ENCODE measurements at places on chromosomes 2 and 18.

DNA sequence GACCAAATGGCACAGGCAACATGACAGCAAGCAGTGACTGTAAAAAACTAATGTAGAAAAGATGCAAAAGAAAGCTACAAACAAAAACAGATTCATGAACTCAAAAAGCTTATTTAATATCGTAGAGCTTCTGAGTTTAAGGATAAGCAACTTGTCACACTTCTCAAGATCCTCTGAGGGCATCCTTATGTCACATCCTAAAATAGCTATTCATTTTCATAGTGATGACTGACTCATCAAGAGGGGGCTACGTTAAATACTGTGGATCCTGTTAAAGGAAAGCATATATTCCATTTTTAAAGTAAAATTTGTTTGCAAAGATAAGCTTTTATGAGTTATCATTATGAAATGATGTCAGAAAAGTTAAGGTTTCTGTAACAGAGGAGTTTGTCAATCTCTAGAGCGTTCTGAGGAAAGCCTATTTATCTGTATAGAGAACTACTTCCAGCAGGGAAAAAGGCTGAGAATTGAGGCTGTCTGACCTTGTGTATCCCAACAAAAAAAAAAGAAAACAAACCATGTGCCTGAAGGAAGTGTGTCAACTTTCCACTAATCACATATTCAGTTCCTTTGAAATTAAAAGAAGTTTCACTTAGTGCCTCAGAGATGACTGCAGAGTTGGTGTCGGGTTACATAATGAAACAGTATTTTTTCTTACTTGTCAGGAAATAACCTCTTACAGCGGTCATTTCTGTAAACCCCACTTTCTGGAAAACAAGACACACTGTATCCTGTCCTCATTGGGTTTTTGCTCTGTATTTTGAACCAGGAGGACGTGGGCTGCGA is 115.5 kb downstream of the ESCO1 start:
- no peak for DNase-seq

DNA sequence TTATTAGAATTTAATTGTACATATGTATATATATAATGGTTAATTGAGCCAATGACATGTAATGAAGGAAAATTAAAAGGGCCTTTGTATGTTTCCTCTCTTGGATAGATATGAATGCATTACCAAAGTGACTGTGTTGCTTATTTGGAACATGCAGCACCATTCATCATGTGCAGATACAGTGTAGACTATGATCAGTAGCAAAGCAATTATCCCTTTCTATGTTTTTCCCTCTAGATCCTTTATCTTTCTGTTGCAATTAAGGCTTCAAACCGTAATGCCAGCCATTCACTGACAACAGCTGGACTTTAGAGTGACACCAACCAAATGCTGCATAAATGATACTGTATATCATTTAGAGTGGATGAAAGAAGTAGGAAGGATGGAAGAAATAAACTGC is 565.2 kb downstream of the NRXN1 start:
- DNase-seq: no peak

DNA sequence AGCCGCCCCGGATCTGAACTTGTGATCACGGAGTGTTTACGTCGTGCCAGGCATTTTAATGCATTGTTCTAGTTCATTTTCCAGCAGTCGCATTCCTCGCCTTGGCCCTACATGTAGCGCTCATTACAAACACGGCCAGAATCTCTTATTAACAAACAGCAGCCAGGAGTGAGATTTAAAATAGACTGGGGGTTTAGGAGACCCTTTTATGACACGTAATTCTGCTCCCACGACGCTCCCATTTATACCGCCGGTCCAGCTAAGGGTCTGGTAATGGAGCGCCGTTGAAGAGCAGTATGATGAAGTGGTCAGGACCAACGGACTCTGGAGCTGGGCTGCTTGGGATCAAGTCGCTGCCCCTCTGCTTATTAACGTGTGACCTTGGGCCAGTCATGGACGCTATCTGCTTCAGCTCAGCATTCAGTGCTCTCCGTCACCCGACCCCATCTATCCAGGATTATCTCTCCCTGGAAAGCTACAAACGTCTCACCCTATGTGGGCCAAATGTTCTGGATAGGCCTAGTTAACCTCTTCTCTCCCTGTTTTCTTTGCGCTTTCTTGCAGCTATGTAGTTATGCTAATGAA is 745 bp downstream of the MSH2 start:
- DNase-seq: no peak

DNA sequence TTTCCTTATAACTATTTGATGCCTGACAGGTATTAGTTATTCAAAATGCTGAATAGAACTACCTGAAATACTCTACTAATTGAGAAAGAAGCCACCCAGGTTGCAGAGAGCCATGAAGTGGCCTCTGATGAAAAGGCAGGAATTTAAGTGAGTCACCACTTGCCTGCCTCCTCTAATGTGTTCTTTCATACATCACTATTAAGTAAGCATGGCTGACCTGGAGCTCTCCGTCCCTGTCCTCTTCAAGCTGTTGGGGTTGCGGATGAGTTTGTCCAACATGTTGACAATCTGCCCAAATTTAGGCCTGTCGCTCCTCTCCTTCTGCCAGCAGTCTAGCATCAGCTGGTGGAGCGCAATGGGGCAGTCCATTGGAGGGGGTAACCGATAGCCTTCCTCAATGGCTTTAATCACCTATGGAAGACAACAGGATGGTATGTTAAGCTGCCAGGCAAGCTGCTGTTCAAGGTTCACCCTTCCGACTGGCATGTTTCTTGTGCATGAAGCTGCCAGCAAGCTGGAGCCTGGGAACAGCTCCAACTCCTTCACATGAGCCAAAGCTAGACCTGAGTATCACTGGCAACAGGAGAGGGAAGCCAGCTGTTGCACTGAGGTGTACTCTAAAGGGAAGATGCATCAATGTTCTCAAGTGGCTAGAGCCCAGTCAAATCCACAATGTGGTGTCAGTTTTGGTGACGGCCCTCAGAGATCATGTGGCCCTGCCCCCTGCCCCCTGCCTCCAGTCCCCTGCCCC is 142.2 kb downstream of the EPHA4 start:
- no peak for DNase-seq

- DNase-seq: no peak
Observed at GRCh38 chr2:150903461-150903860, 358.2 kb downstream of the RBM43 start.

GRCh38 chr2:9419541-9419940 is 3.8 kb downstream of the ITGB1BP1 start:
- DNase-seq: no peak

GRCh38 chr2:219402665-219403515 is 15.2 kb upstream of the DNPEP start:
- DNase-seq: no peak

DNA sequence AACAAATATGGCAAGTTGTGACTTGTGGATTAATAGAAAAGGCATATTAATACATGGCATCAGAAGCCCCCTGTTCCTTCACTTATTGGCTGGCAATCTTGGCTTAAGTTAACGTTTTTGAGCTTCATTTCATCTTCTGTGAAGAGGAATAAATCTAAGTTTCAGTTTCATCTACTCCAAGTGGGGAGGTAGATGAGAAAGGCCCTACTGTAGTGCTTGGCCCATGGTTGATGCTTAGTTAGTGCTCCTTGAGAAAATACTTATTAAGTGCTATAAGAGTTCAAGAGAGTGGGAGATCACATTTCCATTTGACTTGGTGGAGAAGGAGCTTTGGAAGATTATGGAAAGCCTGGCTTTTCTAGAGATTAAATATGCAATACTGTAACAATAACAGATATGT is 244.3 kb downstream of the BABAM2 start:
- no peak for DNase-seq

GRCh38 chr18:68925268-68925667 is 127.4 kb downstream of the CCDC102B start:
- DNase-seq: no peak

- DNase-seq: no peak
Observed at GRCh38 chr2:69828938-69829255, 563 bp upstream of the GMCL1 start.

DNA sequence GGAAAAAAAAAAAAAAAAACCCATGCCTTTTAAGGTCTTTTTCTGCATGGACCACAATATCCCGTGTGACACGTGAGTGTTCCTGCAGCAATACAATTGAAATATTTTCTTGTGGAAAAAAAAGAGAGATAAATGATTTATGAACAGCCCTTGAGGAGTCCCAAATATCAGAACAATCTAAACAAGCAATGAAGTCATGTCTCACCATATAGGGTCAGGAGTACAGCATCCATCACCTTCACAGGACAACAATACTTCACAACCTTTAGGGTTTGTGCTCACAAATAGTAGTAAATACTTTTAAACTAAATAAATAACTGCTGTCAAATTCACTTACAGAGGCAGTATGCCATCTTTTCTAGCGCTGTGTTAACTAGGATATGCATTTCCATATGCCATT is 87.9 kb downstream of the ZEB2 start:
- DNase-seq: no peak

DNA sequence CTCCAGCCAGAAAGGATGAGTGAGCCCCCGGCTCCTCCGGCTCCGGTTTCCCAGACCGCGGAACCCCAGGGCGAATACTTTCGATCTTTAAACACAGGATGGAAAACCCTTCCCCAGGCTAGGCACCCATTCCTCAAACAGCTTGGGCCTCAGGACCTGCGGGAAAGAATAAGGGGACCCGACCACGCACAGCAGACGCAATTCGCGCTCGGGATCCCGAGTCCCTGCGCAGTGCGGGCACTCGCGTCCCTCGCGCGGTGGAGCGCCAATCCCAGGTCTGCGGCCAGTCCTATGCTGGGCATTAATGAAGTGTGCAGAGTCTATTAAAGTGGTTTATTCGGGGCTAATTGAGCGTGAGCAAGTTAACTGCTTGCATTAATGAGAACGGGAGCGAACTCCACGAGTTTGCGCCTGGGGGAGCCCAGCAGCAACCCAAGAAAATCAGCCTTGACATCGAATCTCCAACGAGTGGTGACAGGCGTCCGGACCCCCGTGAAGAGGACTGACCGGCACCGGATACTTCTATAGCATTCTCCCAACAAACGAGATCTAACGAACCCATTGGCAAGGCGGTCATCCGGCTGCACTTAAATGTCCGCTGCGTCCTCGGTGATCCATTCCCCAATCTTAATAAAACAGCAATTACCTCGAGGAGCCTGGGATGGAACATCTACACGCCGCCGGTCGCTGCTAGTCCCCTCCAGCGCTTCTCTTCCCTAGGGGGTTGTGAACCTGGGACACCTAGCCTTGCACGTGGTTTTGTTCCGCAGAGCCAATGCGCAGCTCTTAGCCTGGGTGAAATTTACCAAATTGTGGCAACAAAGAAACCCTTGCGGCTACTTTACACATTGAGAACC is 1.6 kb downstream of the OSR1 start:
- DNase-seq: no peak

GRCh38 chr2:105405291-105405690 is 6.4 kb upstream of the FHL2 start:
- DNase-seq: no peak

- no peak for DNase-seq
Observed at GRCh38 chr2:18750672-18751554, 161.5 kb upstream of the NT5C1B start.

GRCh38 chr18:68854786-68855391 is 57.0 kb downstream of the CCDC102B start:
- no peak for DNase-seq

DNA sequence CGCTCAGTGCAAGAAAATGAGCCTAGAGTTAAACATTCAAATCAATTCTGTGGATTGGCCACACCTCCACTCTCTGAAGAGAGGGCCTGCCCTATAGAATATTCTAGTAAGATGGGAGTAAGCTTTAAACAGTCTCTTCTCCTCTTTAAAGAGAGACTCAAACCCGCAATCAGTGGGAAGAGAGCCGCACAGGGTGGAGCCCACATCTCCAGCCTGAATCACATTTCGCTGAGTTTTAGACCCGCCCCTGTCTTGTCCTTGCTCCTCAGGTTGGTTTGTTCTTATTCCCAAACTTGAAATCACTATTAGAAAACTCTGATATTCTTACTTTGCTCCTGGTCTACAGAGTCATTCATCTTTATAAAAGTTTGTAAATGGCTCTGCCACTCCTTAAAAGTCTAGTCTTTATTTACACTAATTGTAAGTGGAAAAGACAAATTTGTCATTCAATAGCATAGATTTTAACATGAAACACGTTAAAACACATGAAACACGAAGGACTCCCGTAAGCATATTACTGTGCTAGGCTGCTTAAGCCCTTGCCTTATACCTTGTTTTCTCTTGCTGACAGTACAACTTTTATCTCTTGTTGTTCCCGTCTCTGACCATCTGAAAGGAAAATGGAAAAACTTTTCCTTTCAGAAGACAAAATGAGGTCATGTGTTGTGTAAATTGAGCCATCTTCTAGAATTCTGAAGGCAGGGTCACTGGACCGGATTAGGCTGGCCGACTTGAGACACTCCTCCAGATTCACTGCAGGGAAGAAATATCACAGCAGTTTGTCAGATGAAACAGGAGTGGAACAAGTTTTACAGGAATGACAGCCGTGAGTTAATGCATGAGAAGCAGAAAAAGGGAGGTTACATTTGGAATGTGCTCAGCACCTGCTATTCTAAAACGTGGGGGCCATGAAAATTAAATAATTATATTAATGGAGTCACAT is 5.6 kb downstream of the DSC1 start:
- no peak for DNase-seq

- no peak for DNase-seq
Observed at GRCh38 chr2:128727914-128728313, 409.2 kb upstream of the HS6ST1 start.

Measured in C1 segment of cervical spinal cord (tissue), 14 donors.